Activated CD4-positive, CD25-positive, alpha-beta regulatory T cell (primary cell): ENCODE measurements at places on chromosomes 2 and 18.
A peak's percentile ranks its signal among the peaks of the same experiment; 100 is the strongest.

DNA sequence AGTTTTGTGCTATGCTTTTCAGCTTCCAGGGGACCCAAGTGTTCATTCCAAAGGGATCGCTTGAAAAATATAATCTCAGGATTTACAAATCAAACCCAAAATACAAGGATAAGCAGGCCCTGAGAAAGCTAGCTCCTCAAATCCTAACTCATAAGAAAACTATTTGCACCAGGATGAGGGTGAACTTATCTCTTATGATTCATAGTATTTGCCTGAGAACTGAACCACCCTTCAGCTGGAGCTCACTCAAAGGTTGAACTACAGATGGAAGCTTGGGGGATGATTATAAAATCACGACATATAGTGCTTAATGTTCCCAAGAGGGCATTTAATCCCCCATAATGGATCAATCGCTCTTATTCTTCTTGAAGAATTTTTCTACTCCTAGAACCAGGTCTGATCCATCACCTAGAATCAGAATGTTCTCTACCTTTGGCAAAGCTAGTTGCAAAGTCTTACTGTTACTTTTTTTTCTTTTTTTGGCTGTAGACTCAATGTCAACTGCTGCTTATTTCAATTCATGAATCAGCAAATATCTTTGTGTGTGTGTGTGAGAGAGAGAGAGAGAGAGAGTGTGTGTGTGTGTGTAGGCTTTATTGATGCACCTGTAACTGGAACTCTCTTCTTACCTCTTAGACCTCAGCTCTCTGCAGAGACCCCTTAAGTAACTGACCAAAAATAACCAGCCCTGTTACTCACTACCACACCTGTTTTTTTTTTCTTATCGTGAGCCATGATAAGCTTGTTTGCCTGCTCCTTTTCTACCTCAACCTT, 44.8 kb downstream of the ARL4C start:
- no peak for DNase-seq

DNA sequence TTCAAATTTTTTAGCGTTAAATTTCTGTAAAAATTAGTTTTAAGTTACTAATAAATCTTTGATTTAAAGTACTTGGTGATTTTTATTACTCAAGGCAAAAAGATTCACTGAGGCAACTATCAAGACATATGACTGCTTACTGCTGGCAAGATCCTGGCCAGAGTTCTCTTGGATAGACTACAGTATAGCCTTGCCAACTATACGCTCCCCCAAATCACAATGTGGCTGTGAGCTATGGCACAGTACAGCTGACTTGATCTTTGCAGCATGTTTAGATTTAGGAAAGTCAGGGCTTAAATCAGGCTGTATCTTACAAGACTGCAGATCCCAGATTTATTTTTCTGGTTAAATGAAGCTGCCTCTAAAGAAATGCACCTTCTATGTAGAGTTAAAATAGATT, 26.5 kb downstream of the MSTN start:
- DNase-seq, result no peak

DNA sequence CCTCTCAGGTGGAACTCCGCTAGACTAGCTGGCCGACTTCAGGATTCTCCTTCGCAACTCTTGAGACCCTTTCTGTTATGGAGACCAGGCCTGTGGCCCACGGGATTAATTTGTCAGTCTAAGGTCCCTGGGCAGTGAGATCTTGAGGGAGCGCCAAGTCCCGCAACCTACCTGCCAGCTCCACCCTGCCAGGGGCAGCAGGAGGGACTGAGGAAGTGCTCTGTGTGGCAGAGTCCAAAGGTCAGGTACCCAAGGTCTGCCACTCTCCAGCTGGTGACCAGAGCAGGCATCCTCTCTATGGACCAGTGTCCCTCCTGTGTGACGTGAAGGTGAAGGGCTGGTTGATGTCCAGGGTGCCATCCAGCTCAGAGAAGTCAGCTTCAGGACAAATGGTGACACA, 4.3 kb upstream of the SPATA3 start:
- DNase-seq, result no peak

DNA sequence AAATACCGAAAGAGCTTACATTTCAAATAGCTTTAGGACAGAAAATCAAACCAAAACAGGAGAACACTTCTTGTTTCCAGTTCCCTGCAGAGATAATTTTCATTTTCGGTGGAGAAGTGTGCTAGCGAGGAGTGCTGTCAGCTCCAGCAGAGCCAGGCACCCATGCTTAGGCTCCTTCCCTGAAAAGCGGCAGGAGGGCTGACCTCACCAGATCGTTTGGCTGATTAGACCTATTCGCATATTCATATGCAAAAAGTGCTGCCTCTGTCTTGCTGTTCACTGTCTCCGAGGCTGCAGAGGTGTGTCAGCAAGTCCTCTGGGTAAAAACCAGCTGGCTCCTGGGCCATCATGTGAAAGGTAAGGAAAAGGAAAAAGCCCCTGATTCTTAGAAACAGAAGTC, 225.8 kb upstream of the COPS8 start:
- DNase-seq, result no peak

GRCh38 chr2:163729636-163730273, 6.1 kb downstream of the FIGN start:
- DNase-seq, result no peak

DNA sequence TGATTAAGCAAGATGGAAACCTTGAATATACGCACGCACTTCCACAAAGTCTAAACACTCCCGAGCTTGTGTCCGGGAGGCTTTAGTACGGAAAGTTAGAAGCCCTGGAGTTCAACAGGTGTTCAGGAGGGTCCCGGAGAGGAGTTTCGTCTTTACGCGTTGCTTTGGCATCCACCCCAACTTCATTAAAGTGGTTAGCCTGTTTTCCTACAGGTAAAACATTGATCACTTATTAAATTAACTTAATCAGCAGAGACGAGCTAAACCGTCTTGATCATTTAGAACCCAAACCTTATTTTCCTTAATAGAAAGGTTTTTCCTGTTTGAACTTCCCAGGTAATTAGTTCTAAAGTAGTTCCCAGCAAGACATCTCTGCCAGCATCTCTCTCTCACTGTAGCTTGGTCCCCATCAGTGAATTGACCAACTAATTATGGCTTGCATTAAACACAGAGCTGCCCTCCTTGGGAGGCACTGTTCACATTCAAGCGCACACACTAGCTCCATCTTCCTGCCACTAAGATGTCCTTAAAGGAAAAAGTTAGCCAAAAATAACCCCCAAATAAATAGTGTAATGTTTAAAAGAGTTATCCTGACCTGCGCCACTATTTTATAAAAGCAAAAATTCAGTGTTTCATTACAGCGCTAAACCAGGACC, 1.4 kb downstream of the NPAS2 start:
- DNase-seq, result no peak

- no peak for DNase-seq
These were observed 20.9 kb downstream of the OXER1 start for GRCh38 chr2:42742740-42743658.

- DNase-seq, result no peak
These were observed 167.4 kb downstream of the CAPN13 start for GRCh38 chr2:30639836-30640235.

- DNase-seq, result no peak
These were observed 97.5 kb downstream of the ICA1L start for GRCh38 chr2:202774104-202774503.

GRCh38 chr2:30349691-30350090, 97.4 kb upstream of the LCLAT1 start:
- DNase-seq, result no peak

- no peak for DNase-seq
These were observed 184.4 kb upstream of the DOK6 start for GRCh38 chr18:69216321-69216720.

- DNase-seq, result peak; percentile 45
These were observed 790 bp upstream of the ACAA2 start for GRCh38 chr18:49814147-49814499.

GRCh38 chr2:23283-23682, 23.0 kb downstream of the FAM110C start:
- no peak for DNase-seq

GRCh38 chr18:66616523-66616983, 12.7 kb upstream of the CDH19 start:
- DNase-seq, result no peak

GRCh38 chr2:61510674-61511671, 27.2 kb downstream of the XPO1 start:
- no peak for DNase-seq

DNA sequence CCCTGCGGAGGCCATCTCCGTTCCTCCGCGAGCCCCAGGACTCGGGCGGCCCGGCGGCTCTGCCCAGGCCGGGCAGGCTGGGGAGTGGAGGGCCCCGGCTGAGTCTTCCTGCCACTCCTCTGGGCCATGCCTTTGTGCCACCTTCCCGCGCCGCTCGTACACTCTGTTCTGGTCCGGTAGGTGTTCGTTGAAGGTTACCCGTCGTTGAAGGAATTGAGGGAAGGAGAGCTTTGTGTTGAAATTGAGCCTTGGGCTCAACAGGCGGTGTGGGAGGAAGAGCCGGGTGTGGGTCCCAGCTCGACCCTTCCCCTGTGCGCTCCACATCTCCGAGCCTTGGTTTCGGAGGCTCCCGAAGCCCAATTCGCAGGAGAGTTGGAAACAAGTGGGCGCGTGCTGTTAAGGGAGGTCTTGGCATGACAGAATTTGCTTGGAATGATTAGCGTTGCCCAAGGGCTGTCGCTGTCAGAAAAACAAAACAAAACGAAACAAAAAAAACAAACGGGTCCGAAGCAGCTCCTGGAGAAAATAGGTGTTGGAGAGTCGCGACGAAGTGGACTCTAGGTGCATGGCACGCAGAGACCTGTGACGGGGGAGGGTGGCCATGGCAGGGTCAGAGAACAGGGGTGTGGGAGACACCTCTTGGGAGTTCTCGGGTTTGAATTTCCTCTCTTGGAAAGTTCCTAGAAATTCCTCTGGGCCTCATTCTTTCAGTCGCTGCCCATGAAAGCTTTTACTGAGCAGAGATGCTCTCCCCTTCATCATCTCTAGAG, 1.2 kb upstream of the MZT2A start:
- DNase-seq, result no peak

DNA sequence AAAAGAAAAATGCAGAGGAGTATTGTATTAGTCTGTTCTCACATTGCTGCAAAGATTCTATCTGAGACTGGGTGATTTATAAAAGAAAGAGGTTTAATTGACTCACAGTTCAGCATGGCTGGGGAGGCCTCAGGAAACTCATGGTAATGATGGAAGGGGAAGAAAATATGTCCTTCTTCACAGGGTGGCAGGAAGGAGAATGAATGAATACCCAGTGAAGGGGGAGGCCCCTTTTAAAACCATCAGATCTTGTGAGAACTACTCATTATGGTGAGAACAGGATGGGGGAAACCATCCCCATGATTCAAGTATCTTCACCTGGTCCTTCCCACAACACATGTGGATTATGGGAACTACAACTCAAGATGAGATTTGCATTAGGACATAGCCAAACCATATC, 9.1 kb upstream of the PLCL1 start:
- no peak for DNase-seq

GRCh38 chr2:224120986-224121385, 81.9 kb upstream of the SERPINE2 start:
- no peak for DNase-seq

GRCh38 chr2:161141033-161141432, 19.2 kb upstream of the TANK start:
- DNase-seq, result no peak

GRCh38 chr2:239121600-239122012, 273.7 kb downstream of the TWIST2 start:
- no peak for DNase-seq

DNA sequence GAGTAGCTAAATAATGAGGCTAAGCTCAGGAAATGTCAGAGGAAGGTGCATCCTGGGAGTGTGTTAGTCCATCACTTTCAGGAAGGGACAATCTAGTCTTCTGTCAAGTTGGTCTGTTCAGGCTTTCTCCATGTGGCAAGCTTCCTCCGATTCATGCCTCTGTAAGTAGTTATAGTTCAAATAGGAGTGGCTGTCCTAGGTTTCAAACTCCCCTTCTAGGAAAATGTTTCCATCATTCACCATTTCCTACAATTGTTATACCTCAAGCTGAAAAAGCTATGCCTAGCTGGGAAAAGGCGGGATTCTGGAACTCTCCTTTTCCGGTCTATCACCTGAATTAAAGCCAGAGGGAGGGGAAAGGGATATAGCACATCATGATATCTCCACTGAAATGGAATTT, 287.7 kb upstream of the ZSWIM2 start:
- DNase-seq, result no peak

DNA sequence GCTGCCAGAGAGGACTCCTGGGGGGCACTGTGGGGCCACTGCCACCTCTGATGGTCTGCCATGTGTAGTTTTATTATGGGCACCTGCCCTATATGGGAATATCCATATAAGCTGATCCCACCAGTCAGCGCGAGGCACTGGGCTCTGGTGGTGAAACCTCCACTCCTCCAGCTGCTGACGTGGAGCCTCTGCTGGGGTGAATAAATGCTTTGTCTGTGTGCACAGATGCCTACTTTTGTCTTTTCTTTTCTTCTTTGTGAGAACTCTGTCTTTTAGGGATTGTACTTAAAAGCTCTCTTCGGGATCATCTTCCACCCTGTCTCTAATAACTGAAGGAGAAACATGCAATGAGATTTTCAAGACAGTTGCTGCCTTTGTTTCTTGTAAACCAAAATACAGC, 68.9 kb upstream of the NCK2 start:
- DNase-seq, result no peak

- DNase-seq, result no peak
These were observed 58.5 kb downstream of the SMAD7 start for GRCh38 chr18:48892146-48892855.

DNA sequence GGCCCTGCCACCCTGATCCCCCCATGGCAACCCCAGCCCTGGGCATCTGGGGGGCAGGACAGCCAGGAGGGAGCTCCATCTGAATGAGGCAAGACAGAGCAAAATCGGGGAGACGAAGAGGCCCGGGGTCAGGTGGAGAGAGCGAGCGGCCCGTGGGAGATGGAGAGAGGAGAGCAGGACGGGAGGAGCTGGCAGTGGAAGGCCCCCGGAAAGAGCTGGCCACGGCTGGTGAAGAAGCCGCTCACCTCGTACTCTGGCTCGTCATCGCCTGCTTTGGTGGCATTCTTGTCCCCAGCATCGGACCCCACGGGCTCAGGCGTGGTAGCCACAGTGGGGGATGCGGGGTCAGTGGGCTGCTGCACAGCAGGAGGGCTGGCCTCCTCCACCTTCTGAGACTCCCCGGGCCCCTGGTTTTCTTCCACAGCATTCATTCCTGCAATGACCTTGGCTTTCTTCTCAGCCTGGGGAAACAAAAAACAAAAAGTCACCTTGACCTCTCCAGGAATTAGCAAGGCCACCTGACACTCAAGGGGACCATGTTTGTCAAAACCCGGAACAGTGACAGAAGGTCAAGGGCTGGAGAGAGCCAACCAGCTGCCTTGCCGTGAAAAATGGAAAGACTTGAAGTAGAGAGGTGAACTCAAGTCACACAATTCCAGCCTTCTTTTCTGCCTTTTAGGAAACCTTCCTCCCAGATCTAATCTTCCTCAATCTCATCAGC, 79.6 kb upstream of the POMC start:
- DNase-seq, result no peak

GRCh38 chr2:28624793-28625701, 126.6 kb upstream of the PPP1CB start:
- DNase-seq, result no peak
